ENCODE measurements at places on chromosomes 2 and 18.
A peak's percentile ranks its signal among the peaks of the same experiment; 100 is the strongest.

DNA sequence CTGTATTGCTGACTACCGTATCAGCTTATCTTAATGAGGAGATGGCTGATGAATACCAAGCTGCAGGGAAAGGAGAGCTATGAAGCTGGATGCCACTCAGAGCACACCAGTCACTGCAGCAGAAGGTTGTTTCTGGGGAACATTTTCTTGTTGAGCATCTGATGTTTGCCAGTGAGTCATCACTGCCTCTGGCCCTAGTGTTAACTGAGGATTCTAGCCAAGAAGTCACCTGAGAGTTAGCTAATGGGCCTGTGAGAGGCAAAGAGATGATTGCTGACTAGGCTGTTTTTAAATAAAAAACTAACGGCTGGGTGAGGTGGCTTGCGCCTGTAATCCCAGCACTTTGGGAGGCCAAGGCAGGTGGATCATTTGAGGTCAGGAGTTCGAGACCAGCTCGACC lies 37.9 kb downstream of the CCDC150 start:
- DNase-seq: peak; percentile 34

- DNase-seq: no peak
These were observed 287.9 kb downstream of the AGAP1 start for GRCh38 chr2:235781775-235782174.

DNA sequence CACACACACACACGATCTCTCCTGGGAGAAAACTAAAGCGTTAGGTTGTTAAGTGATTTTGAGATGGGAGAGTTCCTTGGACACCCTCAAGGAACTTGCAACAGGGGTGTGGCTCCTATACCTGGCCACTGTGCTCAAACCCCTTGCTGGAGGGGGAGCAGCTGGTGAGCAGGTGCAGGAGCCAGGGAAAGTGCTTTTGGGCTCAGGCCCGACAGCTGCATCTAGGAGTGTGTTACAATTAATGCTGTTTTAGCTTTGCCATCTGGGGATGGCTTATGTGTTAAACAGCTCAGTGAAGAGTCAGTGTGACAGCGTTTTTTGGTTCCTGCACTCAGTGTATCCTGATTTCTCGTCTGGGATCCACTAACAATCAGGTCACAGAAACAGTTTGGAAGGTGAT lies 510.8 kb downstream of the TRIB2 start:
- DNase-seq: no peak

DNA sequence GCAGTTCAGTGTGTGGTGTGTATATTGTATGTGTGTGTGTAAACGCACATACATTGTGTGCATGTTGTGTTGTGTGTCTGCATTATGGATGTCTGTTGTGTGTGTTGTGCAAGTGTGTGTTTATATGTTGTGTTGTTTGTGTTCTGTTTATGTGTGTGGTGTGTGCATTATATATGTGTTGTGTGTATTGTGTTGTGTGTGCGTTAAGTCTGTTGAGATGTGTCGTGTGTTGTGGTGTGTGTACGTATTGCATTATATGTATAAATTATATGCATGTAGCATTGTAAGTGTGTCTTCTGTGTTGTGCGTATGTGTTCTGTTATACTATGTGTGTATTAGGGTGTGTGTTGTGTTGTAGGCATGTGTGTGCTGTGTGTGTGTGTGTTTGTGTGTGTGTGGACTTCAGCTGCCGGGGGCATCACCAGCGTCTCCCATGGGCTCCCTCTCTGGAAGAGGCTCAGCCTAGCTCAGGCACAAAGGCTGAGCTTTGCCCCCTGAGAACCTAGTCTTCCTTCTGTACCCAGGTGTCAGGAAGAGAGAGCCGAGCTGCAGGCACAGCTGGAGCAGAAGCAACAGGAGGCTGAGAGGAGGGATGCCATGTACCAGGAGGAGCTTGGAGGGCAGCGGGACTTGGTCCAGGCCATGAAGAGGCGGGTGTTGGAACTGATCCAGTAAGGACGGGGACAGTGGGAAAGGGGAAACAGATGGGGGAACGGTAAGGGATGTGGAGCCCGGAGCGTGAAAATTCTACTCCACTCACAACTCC lies 13.7 kb downstream of the RUFY4 start:
- DNase-seq: no peak

GRCh38 chr2:15913146-15913545 lies 27.2 kb upstream of the MYCN start:
- no peak for DNase-seq

DNA sequence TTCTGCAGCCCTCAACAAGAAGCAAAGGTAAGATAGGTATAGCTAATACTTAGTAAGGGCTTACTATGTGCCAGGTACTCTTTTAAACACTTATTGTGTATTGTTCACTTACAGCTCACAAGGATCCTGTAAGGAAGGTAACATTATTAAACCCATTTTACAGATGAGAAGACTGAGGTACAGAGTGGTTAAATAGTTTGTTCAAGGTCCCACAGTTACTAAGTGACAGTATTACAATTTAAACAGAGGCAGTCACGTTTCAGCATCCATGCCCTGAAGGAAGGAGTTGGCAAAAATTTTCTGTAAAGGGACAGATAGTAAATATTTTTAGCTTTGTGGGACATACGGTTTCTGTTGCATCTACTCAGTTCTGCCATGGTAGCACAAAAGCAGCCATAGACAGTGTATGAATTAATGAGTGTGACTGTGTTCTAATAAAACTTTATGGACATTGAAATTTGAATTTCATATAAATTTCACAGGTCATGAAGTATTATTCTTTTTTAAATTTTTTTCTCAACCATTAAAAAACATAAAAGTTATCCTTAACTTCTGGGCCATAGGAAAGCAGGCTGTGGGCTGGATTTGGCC lies 75.7 kb downstream of the LTBP1 start:
- DNase-seq: no peak

DNA sequence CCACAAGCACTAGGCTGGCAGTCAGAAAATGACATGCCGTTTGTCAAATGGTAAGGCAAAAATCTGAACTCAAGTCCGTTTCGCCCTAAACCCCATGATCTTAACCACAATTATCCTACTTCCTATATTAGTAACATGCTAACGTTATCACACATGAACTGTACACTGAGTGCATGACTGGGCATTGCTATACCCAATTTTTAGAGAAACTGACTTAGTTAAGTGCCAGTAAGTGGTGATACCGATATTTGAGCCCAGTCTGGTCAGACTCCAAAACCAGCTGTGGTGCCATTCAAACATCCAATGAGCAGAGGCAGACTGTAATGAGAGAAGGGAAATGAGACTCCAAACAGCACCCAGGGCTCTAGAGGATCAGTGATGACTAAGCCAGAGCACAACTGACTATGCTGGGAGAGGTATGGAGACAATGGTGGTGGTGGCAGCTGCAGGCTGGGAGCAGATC lies 311.7 kb upstream of the PKDCC start:
- DNase-seq: no peak

GRCh38 chr2:144434425-144435222 lies 85.3 kb downstream of the ZEB2 start:
- no peak for DNase-seq

DNA sequence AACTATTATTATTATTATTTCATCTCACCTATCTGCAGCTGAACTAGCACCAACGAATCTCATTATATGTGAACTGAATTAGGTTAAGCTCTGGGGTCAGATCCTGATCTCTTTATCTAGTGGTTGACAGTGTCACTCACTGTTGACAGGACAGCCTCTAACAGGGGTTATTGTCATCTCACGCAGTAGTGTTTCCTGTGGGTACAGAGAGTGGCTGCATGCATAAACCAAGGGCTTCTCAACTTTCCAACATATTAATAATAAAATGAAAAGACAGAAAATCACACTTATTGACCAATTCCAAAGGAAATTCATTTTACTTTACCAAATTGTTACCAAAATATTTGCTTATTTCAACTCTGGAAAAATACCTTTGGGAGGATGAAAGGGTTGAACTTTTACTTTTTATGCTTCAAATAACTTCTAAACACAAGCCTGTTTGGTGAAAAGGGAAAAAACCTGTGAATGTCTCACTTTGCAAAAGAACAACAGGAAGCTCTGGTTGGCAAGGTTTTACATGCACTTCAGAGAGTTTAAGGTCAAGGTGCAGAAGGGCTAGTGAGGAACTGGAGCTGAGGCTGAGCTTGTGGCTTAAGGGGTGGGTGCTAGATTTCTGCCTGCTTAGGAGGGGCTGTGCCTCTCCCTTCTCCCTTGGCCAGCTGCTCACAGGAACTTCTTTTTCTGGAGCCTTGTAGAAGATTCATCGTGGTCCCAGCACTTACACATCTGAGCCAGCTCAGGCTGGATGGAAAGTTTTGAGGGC lies 72.6 kb downstream of the CTAGE1 start:
- no peak for DNase-seq

DNA sequence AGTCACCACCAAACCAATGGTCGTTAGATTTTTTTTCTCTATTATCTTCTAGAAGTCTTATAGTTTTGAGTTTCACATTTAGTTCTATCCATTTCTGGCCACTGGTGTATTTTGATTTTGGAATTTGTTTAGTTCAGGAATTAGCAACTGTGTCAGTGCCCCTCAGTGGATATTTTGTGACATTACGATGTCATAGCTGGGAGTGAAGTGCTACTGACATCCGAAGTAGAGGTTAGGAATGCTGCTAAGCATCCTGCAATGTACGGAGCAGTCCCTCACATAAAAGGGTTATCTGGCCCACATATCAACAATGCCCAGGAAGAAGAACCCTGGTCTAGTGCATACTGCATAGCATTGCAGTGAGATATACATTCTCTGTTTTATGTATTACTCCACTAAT lies 157.4 kb upstream of the RGPD4 start:
- peak; percentile 12 for DNase-seq

DNA sequence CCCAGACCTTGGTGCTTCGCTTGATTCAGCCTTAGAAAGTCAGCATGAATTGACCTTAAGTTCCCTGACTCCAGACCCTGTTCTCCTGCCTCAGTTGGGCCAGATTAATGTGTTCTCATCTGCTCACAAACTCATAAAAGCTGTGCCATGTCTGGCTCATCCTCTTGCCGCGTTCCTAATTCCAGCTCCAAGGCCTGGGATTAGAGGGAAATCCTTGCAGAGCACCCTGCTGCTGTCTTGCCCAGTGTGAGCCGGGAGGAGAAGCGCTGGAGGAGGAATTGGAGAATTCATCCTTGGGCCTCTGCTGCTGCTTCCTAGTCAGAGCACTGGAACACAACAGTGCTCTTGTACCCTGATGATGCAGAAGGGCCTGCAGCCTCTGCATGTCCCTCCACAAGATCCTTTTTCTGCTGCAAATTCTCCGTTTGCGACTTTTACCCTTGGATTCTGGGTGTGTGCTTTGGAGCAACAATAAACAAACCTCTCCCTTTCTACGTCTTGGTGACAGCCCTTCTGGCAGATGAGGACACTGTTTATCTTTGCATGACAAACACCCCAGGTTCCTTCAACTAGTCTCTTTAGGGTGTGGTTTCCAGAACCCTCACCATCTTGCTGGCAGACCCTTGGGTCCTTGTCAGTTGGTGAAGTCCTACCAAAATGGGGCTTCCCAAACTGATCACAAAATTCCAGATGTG lies 46.9 kb upstream of the CNGA3 start:
- no peak for DNase-seq

GRCh38 chr2:10410001-10410822 lies 37.9 kb downstream of the ODC1 start:
- DNase-seq: no peak

- DNase-seq: peak; percentile 48
These were observed 11.9 kb upstream of the ASPRV1 start for GRCh38 chr2:69973335-69973735.

- no peak for DNase-seq
These were observed 6.0 kb upstream of the NFE2L2 start for GRCh38 chr2:177270531-177270930.

- DNase-seq: peak; percentile 36
These were observed 38.0 kb downstream of the CYP1B1 start for GRCh38 chr2:38037757-38038621.

DNA sequence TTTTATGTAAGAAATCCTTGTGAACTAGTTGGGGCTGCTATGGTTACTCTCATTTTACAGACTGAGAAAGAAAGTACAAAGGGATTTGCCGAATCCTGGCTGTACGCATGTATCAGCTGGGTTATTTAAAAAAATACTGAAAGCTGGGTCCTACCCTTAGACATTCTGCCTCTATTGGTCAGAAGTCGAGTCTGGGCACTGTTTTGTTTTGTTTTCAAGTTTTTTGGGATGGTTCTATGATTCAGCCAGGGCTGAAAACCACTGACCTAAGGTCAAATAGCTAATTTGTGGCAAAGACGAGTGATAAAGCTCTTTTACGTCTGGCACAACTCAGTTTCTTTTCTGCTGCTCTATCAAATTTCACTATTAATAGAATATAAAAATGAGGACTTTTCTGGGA lies 5.9 kb upstream of the SLC8A1 start:
- DNase-seq: peak; percentile 30

DNA sequence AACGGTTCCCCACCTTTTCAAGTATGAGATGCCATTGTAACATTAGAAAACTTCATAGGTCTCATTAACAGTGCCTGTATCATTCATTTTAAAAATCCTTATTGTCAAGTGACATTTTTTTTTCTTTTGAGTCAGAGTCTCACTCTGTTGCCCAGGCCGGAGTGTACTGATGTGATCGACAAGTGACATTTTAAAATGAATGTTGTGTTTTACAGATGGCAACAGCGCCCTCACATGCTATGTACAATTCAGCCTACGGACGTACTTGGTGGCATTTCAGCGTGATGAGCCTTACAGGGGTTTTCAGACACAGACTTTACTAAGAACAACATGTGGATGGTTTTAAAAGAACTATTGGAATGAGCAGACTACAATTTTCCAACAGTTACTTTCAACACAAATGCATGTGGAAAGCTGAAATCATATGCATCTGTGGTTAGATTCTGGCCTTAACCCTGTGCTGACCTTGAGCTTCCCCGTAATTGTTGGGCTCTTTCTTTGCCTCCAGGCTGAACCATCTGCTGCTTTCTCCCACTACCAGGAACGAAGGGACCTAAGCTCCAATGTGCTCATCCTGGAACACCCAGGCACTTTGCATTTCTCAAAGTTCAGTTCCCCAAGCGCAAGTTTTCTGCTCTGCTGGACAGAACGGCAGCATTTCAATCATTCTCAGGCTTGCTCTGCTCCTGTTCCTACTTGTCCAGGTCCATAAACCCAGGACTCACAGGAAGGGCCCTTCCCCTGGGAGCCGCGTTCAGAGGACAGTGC lies 119.9 kb upstream of the NDUFV2 start:
- DNase-seq: peak; percentile 46

- DNase-seq: no peak
These were observed 626.6 kb upstream of the GYPC start for GRCh38 chr2:126029316-126029715.

Data from AG08396 (cell line).